ENCODE measurements at places on chromosomes 5 and 9. TPM values are rescaled to one million over a fixed set of nuclear protein-coding genes. Genes with fewer than 3 reads are reported as not detected.

Gene SPATA6L
- total RNA-seq = 1.8 TPM

Gene IGIP
- total RNA-seq = 6.3 TPM

Gene FAM193B
- total RNA-seq = 21.1 TPM

Gene SLC46A2
- total RNA-seq = not detected

Gene BNC2
- total RNA-seq = 39.6 TPM

Gene ZNF462
- 10.9 TPM for total RNA-seq

Gene MEIKIN
- total RNA-seq = not detected

Gene IQGAP2
- total RNA-seq = 3.5 TPM

Gene PLPPR1
- 1.1 TPM for total RNA-seq

Gene ADAMTS16
- not detected for total RNA-seq

Gene COL23A1
- not detected for total RNA-seq

Gene CAMK2A
- total RNA-seq = not detected

Gene FBXL7
- total RNA-seq = 14.4 TPM

Gene FABP6
- not detected for total RNA-seq

Gene MAP3K1
- 19.0 TPM for total RNA-seq

Gene ANKH
- total RNA-seq = 15.7 TPM

Gene SLCO6A1
- total RNA-seq = not detected

Gene PCBD2
- 5.9 TPM for total RNA-seq

Gene JAK2
- 18.6 TPM for total RNA-seq

Gene SLC23A1
- total RNA-seq = not detected

Gene CTSV
- total RNA-seq = 1.2 TPM

Gene VCP
- 512 TPM for total RNA-seq

Gene EMB
- total RNA-seq = 0.07 TPM

Gene SPATA31A3
- not detected for total RNA-seq

Gene NSMF
- total RNA-seq = 44.0 TPM

Gene ARHGAP26
- 24.2 TPM for total RNA-seq

Measured in thoracic aorta endothelial cell (primary cell).